Forelimb muscle (tissue), 1 donor: ENCODE measurements at places on chromosomes 6 and 20.

DNA sequence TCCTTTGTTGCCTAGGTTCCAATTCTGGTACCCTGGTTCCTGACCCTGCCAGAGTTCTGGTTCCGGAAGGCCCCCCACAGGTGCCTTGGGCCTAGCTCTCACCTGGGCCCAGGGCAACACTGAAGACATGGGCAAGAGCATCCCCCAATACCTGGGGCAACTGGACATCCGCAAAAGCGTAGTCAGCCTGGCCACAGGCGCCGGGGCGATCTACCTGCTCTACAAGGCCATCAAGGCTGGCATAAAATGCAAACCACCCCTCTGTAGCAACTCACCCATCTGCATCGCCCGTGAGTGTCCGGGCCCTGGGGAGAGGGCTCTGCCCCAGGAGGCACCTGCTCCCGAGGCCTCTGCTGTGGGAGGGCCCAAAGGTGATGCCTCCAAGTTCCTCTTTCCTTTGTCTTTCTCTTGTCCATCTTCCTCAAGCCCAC lies at the start of gene ARMC12:
Gene ARMC12 (plus strand): TSS at position 51 of the 431 bp plus-strand sequence. CDS start 77 bp downstream, at position 128.
- no peak for DNase-seq

GRCh38 chr20:62555642-62556420 lies 80.0 kb upstream of the GATA5 start:
- DNase-seq = no peak

DNA sequence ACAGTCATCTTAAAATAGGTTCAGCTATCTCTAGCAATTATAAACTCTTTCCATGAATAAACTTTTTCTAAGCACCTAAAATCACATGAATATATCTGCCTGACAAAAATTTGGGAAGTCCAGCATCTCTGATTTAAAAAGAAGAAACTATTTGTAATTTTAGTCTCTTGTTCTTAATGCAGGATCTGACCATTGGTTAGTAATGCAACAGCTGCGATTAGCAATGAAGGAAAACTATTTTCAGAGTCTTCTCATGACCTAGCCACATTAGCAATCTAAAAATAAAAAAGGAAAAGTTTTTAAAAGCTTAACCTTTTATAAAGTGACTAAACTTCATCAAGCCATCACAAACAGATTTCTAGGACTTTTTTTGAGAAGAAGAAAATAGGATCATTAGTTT lies 97.5 kb downstream of the PTPRK start:
- DNase-seq = no peak

GRCh38 chr20:41078329-41078728 lies 49.7 kb downstream of the TOP1 start:
- DNase-seq = no peak

GRCh38 chr6:150126641-150127291 lies 16.1 kb upstream of the PPP1R14C start:
- no peak for DNase-seq

DNA sequence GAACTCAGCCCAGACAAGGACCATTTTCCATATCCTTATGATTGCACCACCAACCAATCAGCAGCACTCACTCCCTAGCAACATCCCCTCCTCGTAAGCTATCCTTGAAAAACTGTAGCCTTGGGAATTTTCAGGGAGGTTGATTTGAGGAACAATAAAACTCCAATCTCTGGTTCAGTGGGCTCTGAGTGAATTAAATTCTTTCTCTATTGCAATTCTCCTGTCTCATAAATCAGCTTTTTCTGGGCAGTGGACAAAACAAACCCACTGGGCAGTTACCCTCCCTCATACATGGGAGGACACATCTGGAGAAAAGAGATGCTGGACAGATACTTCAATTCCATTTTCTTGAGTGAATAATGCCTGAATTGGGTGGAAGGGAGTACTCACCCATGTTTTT lies 115.4 kb upstream of the STXBP5 start:
- DNase-seq = no peak

GRCh38 chr20:35088231-35089145 lies 4.1 kb downstream of the TRPC4AP start:
- DNase-seq = no peak

DNA sequence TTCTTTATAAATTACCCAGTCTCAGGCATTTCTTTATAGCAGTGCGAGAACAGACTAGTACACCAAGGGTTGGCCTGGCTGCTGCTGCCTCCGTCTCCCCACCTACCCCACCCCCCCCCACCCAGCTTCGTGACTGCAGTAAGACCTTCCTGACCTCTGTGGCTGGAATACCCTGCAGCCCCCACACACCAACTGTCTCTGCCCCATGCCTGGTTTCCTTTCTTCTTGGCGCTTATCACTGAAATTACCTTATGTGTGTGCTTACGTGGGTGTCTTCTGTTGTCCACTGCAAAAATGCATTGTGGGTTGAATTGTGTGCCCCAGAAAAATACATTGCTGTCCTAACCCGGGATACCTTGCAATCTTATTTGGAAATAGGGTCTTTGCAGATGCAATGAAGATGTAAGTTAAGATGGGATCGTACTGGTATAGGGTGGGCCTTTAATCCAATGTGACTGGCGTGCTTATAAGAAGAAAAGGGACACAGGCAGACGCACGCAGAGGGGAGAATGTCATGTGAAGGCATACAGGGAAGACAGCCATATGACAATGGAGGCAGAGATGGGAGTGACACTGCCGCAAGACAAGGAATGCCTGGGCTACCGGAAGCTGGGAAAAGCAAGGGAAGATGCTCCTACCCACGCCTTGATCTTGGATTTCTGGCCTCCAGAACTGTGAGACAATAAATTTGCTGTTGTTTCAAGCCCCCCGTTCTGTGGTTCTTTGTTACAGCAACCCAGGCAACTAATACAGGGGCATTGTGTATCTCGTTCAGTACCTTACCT lies 15.4 kb downstream of the SYNJ2 start:
- no peak for DNase-seq

DNA sequence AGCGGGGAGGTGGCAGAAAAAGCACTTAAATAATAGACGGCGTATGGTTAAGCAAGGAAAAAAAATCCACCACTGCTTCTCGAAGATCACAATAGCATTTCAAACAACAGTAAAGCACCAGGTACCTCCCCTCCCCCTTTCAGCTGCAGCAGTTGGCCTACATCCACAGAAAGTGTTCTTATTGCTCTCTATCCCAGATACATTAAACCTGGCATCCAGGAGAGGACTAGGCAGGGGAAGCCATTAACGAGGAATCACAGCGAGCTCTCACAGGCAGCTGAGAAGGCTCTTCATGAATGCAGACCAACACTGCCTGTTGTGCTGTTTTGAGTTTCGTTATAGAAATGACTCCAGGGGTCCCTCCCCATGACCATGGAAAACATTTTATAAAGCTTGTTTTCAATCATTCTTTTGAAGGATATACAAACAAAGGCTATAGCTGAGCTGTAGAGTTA lies 11.8 kb downstream of the FYN start:
- no peak for DNase-seq

DNA sequence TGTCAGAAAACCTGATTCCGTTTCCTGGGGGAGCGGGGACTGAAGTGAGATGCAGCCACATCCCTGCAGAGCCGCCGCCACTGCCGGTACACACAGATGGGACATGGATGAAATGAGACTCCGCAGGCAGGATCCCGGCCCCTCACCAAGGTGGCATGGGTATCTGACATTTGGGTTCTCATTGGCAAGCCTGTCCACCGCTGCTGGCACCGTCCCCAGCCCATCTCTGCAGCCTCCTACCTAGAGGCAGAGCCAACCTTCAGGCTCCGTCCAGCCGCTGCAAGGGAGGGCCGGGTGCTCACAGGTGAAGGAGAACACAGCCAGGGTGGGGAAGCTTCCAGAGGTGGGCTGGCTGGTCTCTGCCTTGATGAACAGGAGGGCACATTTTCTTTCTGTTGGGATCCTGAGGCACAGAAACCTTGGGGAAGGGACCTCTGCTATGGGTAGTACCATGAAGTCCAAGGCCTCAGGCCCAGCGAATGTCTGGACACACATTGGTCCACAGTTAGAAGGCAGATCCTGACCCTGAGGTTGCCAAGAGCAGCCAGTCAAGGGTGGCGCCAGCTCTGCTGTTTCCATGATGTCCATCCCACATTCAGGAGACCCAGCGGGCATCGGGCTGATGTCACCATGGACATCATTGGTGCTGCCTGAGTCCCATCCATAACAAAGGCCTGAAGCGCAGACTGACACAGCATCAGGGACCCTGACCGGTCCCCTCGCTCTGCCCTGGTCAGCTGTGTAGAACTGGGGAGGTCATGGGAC lies 177.4 kb downstream of the TAF4 start:
- DNase-seq = no peak

GRCh38 chr20:25398376-25399036 lies 7.9 kb upstream of the ABHD12 start:
- no peak for DNase-seq

GRCh38 chr20:33833333-33833732 lies 22.2 kb downstream of the CHMP4B start:
- no peak for DNase-seq

- no peak for DNase-seq
These were observed 62.7 kb downstream of the DLGAP4 start for GRCh38 chr20:36368869-36369268.

DNA sequence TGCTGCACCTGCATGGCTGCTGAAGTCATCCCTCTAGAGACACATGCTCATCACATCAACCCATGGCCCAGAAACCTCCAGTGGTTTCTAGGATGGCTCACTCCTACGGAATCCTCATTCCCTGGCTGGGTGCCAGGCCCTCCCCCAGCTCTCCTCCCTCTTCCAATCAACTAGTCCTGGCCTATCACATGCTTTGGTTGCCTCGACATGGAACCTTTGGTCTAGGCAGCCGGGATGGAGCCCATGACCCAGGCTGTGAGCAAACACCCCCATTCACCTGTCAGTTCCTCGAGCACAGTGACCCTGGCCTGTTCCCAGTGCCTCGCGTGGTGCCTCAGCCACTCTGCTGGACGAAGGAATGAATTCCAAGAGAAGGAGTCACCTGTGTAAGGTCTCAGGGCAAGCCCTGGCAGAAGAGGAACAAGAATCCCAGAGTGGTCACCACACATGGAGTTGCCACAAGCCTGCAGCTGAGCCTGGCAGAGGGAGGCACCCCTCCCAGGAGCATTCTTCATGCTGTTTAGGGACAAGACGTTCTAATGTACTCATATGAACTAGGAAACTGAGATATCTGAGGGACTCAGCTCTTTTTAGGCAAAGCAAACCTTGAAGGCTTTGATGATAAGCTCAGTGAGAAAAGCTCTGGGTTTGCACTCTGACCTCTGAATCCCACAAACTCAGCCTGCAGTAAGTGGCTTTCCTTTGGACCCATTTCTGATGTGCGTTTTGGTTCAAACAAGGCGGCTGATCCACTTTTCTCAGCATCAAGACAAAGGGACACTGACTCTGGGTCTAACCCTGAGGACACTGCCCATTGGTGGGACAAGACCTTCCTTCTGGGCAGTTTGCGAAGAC lies 40.2 kb downstream of the PPP1R3G start:
- no peak for DNase-seq

DNA sequence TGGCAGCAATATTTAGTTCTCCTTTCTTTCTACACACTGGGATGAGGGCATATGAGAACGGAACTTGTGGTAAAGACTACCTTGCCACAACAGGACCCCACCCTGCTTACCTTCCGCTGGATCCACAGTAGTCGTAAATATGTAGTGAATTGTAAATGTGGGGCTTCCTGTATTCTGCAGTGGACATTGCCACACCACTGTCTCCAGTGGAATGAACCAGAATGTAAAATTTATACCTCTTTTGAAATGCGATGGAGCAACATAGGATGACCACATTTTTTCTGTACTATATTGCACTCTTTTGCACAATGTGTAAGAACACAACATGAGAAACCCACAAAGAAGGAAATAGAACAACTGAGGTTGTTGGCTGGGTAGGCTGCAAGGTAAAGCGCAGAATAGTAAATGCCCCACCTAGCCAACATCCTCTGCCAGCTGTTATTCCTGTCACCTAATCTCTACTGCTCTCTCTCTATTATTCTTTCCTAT lies 16.1 kb upstream of the RIPOR2 start:
- no peak for DNase-seq

- no peak for DNase-seq
These were observed 41.0 kb downstream of the VGLL2 start for GRCh38 chr6:117306227-117306790.

DNA sequence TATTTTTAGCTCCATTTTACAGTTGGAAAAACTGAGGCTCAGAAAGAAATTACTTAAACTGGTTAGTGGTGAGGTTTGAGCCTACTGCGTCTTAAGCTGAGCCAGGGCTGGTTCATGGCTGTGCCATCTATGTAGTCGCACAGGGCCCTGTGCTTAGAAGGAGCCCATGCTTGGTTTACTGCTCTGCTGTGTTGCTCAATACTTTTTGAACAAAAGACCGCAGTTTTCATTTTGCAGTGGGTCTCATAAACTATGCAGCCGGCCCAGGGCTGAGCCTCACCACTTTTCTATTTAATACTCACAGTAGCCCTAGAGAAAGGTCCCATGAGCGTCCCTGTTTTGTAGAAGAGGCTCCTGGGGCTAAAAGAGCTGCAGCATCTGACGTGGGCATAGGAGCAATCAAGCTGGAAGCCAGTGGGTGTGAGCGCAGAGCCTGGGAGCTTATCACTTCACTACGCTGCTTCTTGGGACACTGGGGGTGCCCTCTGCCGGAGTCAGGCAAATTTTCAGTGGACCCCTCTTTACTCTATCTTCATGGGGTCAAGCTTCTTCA lies 501 bp downstream of the SIRPB2 start:
- no peak for DNase-seq

DNA sequence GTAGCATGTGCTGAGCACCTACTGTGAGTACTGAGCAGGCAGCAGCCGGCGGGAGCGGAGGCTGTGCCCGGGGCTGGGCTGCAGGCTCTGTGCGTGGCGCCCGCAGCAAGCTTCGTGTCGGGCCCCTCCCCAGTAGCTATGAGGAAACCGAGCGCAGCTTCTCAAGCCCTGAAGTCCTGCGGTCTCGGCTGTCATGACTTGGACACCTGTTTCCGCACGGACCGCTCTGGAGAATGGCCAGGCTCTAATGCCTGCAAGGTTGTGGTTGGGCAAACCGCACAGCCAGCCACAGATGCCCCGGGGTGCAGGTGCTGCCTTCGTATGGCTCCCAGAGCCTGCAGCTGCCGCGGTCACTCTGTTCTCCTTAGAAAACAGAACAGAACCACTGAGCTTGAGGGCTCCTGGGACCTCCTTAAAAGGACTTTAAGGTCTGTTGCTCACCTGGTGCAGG lies 33.7 kb downstream of the PYGB start:
- no peak for DNase-seq

- no peak for DNase-seq
These were observed 518.2 kb upstream of the ID4 start for GRCh38 chr6:19319005-19319404.

- no peak for DNase-seq
These were observed 3.2 kb downstream of the DEF6 start for GRCh38 chr6:35300848-35301247.

GRCh38 chr6:160788806-160789205 lies 86.8 kb downstream of the PLG start:
- DNase-seq = no peak
